ENCODE measurements at places on chromosomes 5 and 9.

DNA sequence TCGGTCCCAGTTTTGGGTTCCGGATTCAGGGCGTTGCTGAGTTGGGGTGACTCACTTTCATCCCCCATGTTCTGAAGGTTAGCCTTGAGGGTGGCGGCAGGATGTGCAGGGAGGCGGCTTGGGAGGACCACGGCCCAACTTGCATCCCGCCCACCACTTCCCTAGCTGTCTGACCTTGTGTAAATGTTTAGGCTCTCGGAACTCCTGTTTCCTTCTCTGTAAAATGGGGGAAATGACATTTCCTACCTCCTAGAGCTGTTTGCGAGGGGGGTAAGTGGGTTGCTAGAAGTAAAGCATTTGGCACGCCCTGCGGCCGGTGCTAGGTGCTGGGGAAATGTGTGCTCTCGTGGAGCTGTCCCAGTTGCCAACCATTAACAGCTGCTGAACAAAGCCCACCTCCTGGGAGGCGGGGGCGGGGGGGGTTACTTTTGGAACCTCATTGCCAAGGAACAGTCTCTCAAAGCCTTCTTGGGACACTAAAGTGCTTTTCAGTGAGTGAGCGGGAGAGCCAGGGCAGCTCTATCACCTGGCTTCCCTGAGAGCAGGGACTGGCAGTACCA lies 27.5 kb downstream of the PTGES2 start:
- no peak for DNase-seq

GRCh38 chr5:78566747-78567425 lies 81.7 kb downstream of the LHFPL2 start:
- no peak for DNase-seq

DNA sequence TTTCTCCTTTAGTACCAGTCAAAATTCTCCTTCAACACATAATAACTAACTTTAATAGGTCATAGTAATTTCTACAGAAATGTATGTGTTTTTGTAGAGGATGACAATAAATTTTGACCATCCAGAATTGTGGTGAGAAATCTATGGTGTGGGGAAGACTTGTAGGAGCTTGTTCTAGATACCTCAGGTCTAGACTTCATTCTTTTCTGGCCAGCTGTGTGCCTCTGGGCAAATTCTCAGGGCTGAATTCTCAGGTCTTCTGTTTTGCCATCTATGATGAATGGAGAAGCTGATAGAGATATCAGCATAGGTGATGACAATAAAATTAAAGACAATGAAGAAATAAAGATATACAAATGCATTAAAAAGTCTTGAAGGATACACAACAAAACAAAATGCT lies 298.6 kb upstream of the MEF2C start:
- DNase-seq = no peak

- DNase-seq = no peak
These were observed 53.4 kb upstream of the CCDC152 start for GRCh38 chr5:42703238-42703637.

GRCh38 chr9:94082956-94083355 lies 1.3 kb upstream of the PTPDC1 start:
- no peak for DNase-seq

- DNase-seq = no peak
These were observed 16.7 kb downstream of the MAMDC2 start for GRCh38 chr9:70060148-70060882.

All from stimulated activated CD4-positive, alpha-beta T cell treated with anti-CD3 and anti-CD28 coated beads, Interleukin-15, amount 100 ng/mL, for 24 hours (primary cell).